ENCODE measurements at places on chromosomes 1 and 21. TPM values are rescaled to one million over a fixed set of nuclear protein-coding genes. Genes with fewer than 3 reads are reported as not detected.

ATP1A2 gene
- 93.2 TPM for total RNA-seq

AIRE gene
- total RNA-seq = under 0.01 TPM

ZNF683 gene
- total RNA-seq = not detected

ADGRL2 gene
- total RNA-seq = 72.8 TPM

FCGR3B gene
- total RNA-seq = 0.25 TPM

HORMAD1 gene
- 0.49 TPM for total RNA-seq

S100A14 gene
- total RNA-seq = 0.25 TPM

CRYZ gene
- 5.4 TPM for total RNA-seq

HSD11B1 gene
- 0.25 TPM for total RNA-seq

PLA2G2C gene
- not detected for total RNA-seq

C1orf210 gene
- total RNA-seq = not detected

Measured in temporal lobe (tissue), 4 donors.